Trophoblast cell (in vitro differentiated cells and primary cell): ENCODE measurements at places on chromosomes 16 and 17.

- DNase-seq, result no peak
- no peaks in the 10 kb centered on the region for H3K4me1 ChIP-seq
Measured at GRCh38 chr17:60598001-60598736, 1.8 kb upstream of the PPM1D start.

DNA sequence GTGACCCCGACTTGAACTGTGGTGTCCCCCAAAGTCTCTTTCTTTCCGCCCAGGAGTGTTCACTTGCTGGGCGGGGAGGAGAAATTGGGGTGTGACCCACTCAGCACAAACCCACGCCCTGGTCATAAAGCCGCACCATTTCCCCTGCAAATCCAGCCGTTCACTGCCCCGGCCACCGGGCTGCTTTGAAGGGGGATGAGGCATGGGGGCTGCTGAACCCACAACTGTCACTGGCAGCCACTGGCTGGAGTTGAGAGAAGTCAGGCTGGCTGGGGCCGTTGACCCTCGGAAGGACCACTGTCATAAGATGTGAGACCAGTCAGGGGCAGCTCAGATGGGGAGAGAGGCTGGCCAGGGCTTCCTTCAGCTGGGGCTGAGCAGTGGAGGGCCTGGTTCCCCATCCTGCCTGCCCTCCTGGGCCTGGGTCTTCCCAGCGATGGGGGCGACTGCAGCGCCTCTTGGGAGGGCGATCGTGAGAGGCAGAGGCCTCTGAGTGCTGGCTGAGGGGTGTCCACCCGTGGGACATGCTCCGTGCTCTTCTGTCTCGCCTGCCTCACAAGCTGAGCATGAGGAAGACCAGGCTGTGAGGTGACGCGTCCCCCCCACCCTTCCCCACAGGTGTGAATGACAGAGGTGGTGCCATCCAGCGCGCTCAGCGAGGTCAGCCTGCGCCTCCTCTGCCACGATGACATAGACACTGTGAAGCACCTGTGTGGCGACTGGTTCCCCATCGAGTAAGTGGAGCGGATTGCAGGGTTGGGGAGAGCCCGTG, 19.5 kb downstream of the C16orf90 start:
- no peak for DNase-seq
- no peaks in the 10 kb centered on the region for H3K4me1 ChIP-seq
- no peaks in the 10 kb centered on the region for H3K27me3 ChIP-seq

DNA sequence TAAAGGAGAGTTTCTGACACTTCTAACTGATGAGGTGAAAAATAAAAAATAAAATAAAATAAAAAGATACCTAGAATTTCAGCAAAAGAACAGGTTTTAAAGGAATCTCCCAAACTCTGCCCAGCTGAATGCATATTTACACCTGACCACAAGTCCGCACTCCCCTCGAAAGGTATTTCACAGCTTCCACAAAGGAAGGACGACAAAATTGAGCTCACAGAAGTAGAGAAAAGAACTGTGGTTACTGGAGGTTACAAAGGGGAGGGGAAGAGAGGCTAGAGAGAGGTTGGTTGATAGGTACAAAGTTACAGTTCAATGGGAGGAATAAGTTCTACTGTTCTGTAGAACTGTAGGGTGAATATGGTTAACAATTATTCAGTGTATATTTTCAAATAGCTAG, 5.0 kb downstream of the LITAF start:
- no peak overlapping the region for H3K4me3 ChIP-seq
- H3K27ac ChIP-seq, result no peak overlapping the region
- H3K36me3 ChIP-seq, result no peaks in the 10 kb centered on the region
- H3K4me1 ChIP-seq, result peaks cover 12% of the 10 kb centered on the region

GRCh38 chr17:71921796-71922195, 199.0 kb upstream of the SOX9 start:
- H3K4me1 ChIP-seq, result no peaks in the 10 kb centered on the region
- H3K27me3 ChIP-seq, result no peaks in the 10 kb centered on the region
- H3K27ac ChIP-seq, result peak overlapping the region; percentile 74
- no peaks in the 10 kb centered on the region for H3K36me3 ChIP-seq

- no peaks in the 10 kb centered on the region for H3K4me1 ChIP-seq
- H3K27ac ChIP-seq, result no peak overlapping the region
- H3K27me3 ChIP-seq, result no peaks in the 10 kb centered on the region
- DNase-seq, result no peak
- H3K36me3 ChIP-seq, result no peaks in the 10 kb centered on the region
Measured at GRCh38 chr17:45984368-45984767, 14.7 kb upstream of the STH start.

DNA sequence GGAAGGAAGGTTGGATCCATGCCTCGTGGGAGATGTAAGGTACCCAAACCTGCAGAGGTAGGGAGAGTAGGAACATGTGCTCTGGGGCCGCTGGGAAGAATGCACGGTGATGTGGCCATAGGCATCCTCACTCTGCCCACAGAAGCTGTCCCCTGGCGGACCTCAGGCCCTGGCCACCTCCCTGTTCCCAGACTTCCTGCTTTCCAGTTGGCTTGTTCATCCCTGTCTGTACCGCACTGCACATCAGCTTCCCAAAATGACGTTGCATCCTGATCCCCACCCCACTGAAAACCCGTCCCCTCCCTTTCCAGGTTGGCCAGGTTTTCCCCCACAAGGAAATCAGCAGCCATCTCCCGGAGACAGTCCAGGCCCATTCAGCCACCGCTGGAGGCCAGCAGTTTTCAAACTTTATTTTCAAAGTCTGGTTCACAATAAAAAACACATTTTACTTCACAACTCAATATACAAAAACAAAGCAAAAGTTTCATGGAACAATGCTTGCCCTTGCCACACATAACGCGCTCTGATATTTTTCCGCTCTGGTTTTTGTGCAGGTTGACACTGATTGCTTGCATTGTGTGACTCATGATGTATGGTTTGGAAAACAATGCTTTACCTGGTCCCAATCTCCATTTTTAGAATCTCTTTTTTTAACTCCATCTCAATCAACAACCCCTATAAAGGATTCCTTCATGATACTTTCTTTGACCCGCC, 143.0 kb downstream of the GAS7 start:
- no peak for DNase-seq
- H3K27ac ChIP-seq, result peak overlapping the region; percentile 16
- no peaks in the 10 kb centered on the region for H3K36me3 ChIP-seq
- H3K4me3 ChIP-seq, result no peak overlapping the region
- H3K4me1 ChIP-seq, result peaks cover 12% of the 10 kb centered on the region
- no peaks in the 10 kb centered on the region for H3K27me3 ChIP-seq

DNA sequence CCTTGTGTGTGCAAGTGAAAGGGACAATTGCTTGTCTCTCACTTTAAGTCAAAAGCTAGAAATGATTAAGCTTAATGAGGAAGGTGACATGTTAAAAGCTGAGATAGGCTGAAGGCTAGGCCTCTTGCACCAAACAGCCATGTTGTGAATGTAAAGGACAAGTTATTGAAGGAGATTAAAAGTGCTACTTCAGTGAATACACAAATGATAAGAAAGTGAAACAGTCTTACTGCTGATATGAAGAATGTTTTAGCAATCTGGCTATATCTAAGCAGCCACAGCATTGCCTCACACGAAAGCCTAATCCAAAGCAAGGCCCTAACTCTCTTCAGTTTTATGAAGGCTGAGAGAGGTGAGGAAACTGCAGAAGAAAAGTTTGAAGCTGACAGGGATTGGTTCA, 71.0 kb downstream of the CDRT15 start:
- H3K27me3 ChIP-seq, result no peaks in the 10 kb centered on the region
- no peak overlapping the region for H3K27ac ChIP-seq
- DNase-seq, result no peak
- no peaks in the 10 kb centered on the region for H3K36me3 ChIP-seq
- H3K4me1 ChIP-seq, result no peaks in the 10 kb centered on the region

DNA sequence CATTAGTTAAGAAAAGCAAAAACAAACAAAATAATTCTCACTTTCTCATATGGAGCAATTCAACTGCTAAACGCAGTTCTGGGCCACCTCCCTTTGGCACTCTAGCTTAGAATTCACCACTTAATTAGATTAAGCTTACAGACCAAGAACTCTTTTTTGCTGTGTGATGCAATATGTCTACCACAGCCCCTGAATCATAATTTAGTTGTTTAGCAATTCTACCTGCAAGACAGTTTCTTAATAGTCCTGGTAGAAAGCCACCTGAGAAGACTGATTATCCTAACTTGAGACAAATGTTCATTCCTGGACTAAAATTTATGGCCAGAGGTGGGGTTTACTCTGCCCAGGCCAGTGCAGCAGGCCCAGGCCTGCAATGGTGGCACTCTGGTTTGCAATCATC, 205.9 kb downstream of the HS3ST3A1 start:
- H3K4me1 ChIP-seq, result peaks cover 3% of the 10 kb centered on the region
- no peaks in the 10 kb centered on the region for H3K36me3 ChIP-seq
- peak overlapping the region; percentile 40 for H3K27ac ChIP-seq

DNA sequence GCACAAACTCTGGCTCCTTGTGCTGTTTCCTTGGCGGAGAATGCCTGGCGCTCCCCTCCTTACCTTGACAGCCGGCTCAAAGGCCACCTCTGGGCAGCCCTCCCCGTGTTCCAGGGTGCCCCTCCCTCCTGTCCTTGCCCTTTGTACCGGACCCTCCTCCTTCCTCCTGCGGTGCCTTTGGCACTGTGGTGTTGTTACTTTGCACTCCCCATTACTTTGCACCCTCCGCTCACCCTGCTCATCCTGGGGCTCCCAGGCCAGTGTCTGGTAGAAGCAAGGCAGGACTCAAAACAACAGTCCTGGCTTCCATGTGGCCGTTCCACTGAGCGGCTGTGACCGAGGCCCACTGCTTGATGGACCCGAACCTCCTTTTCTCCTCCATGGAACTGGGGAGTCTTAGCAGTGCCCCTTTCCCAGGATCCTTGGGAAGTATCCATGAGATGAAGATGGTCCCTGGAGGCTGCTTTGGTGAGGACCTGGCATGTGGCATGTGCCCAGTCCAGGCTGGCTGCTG, 147.8 kb downstream of the CMIP start:
- no peak for DNase-seq
- peaks cover 9% of the 10 kb centered on the region for H3K36me3 ChIP-seq
- H3K4me3 ChIP-seq, result no peak overlapping the region
- no peaks in the 10 kb centered on the region for H3K27me3 ChIP-seq
- H3K4me1 ChIP-seq, result peaks cover 33% of the 10 kb centered on the region
- H3K27ac ChIP-seq, result no peak overlapping the region

GRCh38 chr16:71708696-71709095, 15.8 kb downstream of the PHLPP2 start:
- H3K27me3 ChIP-seq, result no peaks in the 10 kb centered on the region
- no peaks in the 10 kb centered on the region for H3K36me3 ChIP-seq
- no peak overlapping the region for H3K27ac ChIP-seq
- no peak for DNase-seq
- H3K4me1 ChIP-seq, result peaks cover 21% of the 10 kb centered on the region

DNA sequence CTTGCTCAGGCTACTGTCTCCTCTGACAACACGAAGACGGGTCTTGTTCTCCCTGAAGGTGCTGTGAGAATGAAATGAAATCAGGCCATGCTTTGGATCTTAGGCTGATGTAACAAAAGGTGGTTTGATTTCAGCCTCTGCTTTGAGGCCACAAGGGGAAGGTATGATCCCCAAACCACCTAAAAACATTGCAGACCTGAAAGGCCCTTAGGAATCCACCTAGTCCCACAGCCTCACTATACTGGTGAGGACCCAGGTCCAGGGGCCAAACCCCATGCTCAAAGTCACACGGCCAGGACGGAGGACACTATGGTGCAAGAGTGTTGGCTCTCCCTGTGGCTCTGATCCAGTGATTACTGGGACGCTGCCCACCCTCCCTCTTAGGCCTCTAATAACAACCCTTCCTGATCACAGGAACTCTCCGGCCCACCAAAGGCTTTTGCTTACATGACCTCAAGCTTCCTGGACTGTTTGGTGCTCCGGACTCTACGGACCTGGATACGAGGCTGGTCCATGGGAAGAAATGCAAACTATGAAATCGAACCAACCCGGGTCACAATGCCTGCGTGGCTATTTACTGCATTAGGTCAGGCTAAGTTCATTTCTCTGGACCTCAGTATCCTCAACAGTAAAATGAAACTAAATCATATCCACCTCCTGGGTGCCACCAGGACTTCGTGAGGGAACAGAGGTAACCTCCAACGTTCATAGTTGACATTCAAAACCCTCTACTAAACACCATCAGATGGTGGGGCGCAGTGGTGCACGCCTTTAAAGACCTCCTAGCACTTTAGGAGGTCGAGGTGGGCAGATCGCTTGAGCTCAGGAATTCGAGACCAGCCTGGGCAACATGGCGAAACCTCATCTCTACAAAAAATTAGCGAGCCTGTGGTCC, 1.5 kb downstream of the TRIM25 start:
- H3K27ac ChIP-seq, result no peak overlapping the region
- H3K36me3 ChIP-seq, result no peaks in the 10 kb centered on the region
- DNase-seq, result no peak
- peaks cover 17% of the 10 kb centered on the region for H3K4me1 ChIP-seq
- H3K4me3 ChIP-seq, result no peak overlapping the region

DNA sequence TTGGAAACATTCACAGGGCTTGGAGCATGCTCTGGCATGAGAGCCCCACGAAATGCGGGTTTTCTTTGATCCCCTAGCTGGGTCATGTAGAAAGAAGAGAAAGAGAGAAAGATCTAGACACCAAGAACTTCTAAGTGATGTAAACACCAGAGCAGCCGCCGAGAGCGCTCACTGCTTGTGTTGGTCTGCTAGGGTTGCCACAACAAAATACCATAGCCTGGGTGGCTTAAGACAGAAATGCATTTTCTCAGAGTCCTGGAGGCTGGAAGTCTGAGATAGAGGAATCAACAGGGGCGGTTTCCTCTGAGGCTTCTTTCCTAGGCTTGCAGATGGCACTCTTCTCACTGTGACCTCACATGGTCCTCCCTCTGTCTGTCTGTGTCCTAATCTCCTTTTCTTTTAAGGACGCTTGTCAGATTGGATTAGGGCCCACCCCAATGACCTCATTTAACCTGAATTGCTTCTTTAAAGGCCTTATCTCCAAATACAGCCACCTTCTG, 139.5 kb downstream of the CYLD start:
- H3K27me3 ChIP-seq, result no peaks in the 10 kb centered on the region
- H3K4me3 ChIP-seq, result no peak overlapping the region
- peak; percentile 60 for DNase-seq

DNA sequence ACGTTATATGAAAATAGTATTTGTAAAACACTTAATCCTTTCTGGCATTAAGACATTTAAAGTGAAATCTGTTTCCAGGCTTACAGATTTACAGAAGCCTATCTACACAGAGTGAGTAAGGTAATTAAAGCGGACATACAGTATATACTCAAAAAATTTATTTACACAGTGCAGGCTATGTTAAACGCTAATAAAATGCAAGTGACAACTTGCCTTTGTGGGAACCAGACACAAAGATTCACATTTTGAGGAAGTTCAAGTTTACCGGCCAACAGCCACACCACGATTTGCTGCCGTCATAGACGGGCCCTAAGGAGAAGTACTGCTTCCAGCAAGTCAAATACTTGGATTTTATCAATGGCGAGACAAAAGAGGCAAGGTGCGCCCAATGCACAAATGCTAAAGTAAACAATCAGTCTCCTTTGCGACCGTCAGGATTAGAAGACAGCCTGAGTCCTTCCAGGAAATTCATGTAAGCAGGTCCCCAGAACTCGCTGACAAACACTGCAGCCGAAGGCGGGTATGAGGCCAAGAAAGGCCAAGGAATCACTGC, 801 bp downstream of the VPS35 start:
- peak overlapping the region; percentile 83 for H3K27ac ChIP-seq
- H3K27me3 ChIP-seq, result no peaks in the 10 kb centered on the region
- no peak for DNase-seq
- H3K4me1 ChIP-seq, result peaks cover 4% of the 10 kb centered on the region
- peaks cover 2% of the 10 kb centered on the region for H3K36me3 ChIP-seq

- no peaks in the 10 kb centered on the region for H3K36me3 ChIP-seq
- H3K4me1 ChIP-seq, result no peaks in the 10 kb centered on the region
- H3K27ac ChIP-seq, result no peak overlapping the region
Measured at GRCh38 chr16:49158029-49158642, 123.5 kb downstream of the CBLN1 start.

GRCh38 chr16:69005641-69006355, 99.7 kb upstream of the HAS3 start:
- H3K4me3 ChIP-seq, result no peak overlapping the region
- no peaks in the 10 kb centered on the region for H3K36me3 ChIP-seq
- no peak for DNase-seq
- H3K27me3 ChIP-seq, result no peaks in the 10 kb centered on the region
- H3K4me1 ChIP-seq, result no peaks in the 10 kb centered on the region
- H3K27ac ChIP-seq, result no peak overlapping the region
